ENCODE measurements at places on chromosomes 11 and 22.

- no peak for DNase-seq
Measured at GRCh38 chr11:83280256-83280655, 5.9 kb downstream of the CCDC90B start.

DNA sequence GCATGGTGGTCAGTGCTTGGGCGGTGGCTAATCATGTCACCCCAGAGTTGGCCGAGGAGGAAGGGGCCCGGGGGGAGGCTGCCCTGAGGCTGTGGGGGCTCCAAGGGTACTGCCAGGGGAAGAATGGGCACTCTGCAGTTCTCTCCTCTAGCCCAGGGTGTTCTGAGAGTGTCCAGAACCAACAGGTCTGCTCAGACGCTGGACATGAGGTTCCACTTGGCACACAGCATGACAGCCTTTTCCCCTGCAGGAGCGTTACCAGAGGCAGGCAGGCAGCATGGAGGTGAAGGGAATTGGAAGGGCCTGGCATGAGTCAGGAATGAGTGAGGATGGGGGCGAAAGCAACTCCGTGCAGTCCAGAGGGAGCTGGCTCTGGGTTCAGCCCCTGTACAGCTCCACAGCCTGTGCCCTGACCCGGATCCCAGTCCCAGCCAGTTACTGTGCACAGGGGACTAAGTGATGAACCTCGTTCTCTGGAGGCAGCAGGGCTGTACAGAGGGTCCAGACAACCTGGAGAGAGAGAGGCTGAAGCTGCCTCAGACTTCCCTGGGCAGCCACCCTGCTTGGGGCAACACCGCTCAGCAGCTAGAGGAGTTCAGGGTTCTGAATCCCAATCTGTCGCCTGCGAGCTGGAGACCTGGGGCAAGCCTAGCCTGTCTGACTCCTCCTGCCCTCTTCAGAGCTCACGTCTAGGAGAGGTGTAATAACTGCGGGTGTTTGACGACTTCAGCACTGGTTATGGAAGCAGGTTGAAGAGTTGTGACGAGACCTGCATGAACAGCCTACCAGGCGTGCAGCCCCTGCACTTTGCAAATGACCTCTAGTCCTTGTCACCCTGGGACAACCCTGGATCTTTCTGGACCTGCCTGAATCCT, 14.7 kb upstream of the TUB start:
- DNase-seq: no peak

- no peak for DNase-seq
Measured at GRCh38 chr11:16418428-16419097, 62.2 kb upstream of the SOX6 start.

- no peak for DNase-seq
Measured at GRCh38 chr11:85276332-85276731, 350.8 kb downstream of the DLG2 start.

All from CD4-positive, alpha-beta T cell treated with Interferon gamma for 1 hour (primary cell).